SW 1271 (cell line): ENCODE measurements at places on chromosomes 4 and X.

GRCh38 chr4:6271701-6272465 is 2.2 kb downstream of the WFS1 start:
- no peak for DNase-seq

GRCh38 chr4:37936889-37937498 is 23.2 kb upstream of the PTTG2 start:
- DNase-seq: no peak

GRCh38 chrX:115898382-115899001 is 272.1 kb upstream of the AGTR2 start:
- no peak for DNase-seq

- DNase-seq: no peak
Measured at GRCh38 chr4:38858097-38858420, 1.4 kb upstream of the TLR6 start.

GRCh38 chr4:170089274-170089667 is 485 bp downstream of the AADAT start:
- DNase-seq: no peak

- no peak for DNase-seq
Measured at GRCh38 chr4:126986005-126986404, 646.8 kb upstream of the INTU start.

GRCh38 chr4:124596816-124597215 is 115.7 kb downstream of the ANKRD50 start:
- DNase-seq: no peak

DNA sequence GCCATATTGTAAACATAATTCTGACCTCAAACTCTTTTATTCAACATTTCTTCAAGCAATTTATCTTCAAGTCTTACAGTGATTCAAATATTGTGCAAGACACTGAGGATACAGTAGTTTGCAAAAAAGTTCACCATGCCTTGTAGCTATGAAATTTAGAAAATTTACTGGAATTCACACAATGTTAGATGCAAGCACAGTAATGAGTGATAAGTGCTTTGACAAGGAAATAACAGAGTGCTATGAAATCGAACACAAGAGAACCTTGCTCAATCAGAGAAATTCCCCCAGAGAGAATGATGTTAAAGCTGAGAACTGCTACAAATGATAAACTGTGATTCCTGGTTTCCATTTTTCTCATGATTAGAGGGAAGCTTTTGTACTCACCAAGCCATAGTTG is 952.9 kb downstream of the FAT4 start:
- no peak for DNase-seq
